ENCODE measurements at places on chromosomes 16 and 17. TPM values are rescaled to one million over a fixed set of nuclear protein-coding genes. Genes with fewer than 3 reads are reported as not detected.

The MT1G gene
- polyA plus RNA-seq = 2.2 TPM

The TMEM220 gene
- 18.3 TPM for polyA plus RNA-seq

The GP2 gene
- not detected for polyA plus RNA-seq

The UMOD gene
- polyA plus RNA-seq = 0.35 TPM

The SMPD3 gene
- 3.7 TPM for polyA plus RNA-seq

The KRTAP2-2 gene
- polyA plus RNA-seq = not detected

The STX1B gene
- 0.56 TPM for polyA plus RNA-seq

The UQCRC2 gene
- polyA plus RNA-seq = 252 TPM

The NAE1 gene
- 86.3 TPM for polyA plus RNA-seq

The CES5A gene
- polyA plus RNA-seq = not detected

The ARL6IP1 gene
- 219 TPM for polyA plus RNA-seq

The MIEN1 gene
- 26.3 TPM for polyA plus RNA-seq

The ITPRIPL2 gene
- polyA plus RNA-seq = 31.7 TPM

The FAM20A gene
- polyA plus RNA-seq = 6.2 TPM

The TNK1 gene
- 5.4 TPM for polyA plus RNA-seq

The DCAF7 gene
- polyA plus RNA-seq = 102 TPM

The HEATR9 gene
- 0.28 TPM for polyA plus RNA-seq

The TAT gene
- polyA plus RNA-seq = 0.16 TPM

The WFIKKN2 gene
- polyA plus RNA-seq = 0.68 TPM

The SLC13A2 gene
- polyA plus RNA-seq = 0.13 TPM

The ANKRD40CL gene
- 0.15 TPM for polyA plus RNA-seq

The MYH8 gene
- not detected for polyA plus RNA-seq

The DPEP3 gene
- 0.09 TPM for polyA plus RNA-seq

The ZKSCAN2 gene
- polyA plus RNA-seq = 9.7 TPM

The RNF157 gene
- polyA plus RNA-seq = 8.4 TPM

The TPSD1 gene
- not detected for polyA plus RNA-seq

Data from left lung (tissue), 14 donors.